ENCODE measurements at places on chromosomes 13 and 19.

GRCh38 chr13:31001647-31002046 is 69.2 kb downstream of the TEX26 start:
- DNase-seq = no peak

GRCh38 chr13:112204346-112205327 is 137.7 kb downstream of the SOX1 start:
- no peak for DNase-seq

DNA sequence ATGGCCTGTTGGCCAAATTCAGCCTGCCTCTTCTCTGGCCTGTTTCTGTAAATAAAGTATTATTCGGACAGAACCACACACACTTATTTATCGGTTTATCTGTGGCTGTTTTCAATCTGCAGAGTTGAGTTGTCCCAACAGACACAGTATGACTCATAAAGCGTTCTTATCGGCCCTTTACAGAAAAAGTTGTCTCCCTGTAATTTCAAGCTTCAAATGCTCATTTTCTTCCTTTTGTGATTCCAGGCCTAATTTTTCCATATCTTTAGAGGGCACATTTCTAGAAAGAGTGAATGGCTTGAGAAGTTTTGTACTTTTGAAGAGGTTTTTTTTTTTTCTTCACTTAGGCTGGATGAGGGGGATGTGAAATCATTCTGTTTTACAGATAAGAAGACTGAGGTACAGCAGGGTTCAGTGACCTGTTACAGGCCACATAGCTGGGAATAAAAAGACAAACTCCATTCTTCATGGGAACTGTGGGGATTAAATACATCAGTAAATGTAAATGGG is 440.9 kb downstream of the TSHZ3 start:
- no peak for DNase-seq

DNA sequence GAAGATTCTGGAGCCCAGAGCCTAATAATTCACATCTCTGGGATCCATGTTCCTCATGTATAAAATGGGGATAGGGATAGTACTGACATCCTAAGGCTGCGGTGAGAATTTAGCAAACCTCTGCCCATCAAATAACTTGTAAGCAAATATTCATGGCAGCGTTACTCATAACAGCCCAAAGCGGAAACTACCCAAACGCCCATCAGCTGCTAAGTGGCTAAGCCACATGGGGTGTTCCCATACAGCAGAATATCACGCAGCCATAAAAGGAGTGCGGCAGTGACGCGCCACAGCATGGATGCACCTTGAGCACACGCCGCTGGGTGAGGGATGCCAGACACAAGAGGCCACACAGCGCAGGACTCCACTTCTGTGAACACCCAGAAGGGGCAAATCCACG is 19.7 kb downstream of the VRK3 start:
- no peak for DNase-seq

Measured in stimulated activated naive CD4-positive, alpha-beta T cell (primary cell).